Mesothelial cell of epicardium (in vitro differentiated cells): ENCODE measurements at places on chromosomes 13 and 19. TPM values are rescaled to one million over a fixed set of nuclear protein-coding genes. Genes with fewer than 3 reads are reported as not detected.

DNA sequence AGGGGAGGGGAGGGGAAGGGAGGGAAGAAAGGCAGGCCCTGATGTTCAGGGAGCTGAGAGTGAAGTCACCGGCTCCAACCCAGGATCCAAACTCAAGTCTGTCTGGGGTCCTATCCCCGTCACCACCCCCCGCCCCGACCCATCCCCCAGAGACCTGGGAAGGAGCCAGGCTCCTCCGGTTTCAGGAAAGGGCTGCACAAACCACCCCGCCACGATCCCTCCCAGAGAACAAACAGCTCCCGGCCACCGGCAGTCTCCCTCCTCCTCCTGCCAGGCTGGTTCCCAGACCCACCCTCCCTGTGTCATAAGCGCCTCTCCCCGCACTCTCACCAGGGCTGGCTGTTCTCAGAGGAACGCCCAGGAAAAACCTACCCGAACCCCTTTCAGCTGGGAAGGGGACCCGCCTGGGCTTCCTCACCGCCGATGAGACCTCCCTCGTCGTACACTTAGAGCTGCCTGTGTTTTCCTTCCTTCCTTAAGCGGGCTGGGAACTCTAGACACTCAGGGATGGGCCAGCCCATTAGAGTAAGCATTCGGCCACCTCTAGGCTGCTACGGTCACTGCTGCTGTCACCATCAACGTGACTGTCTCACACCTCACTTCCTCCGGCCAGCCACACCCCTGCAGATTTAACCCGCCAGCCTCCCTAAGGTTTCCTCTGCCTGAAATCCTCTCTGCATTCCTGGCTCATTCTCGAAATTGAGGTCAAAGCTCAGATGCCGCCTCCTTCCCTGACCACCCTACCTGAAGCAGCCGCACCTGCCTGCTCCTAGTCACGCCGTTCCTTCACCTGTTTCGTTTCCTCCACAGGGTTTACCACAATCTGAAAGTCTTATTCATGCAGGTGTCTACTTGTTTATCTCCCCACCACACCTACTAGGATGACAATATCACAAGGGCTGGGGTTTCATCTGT lies 6.3 kb upstream of the RDH13 start:
- peaks cover 40% of the 10 kb centered on the region for H3K4me1 ChIP-seq
- H3K27ac ChIP-seq: peak overlapping the region; percentile 72
- H3K27me3 ChIP-seq: peaks cover 61% of the 10 kb centered on the region
- DNase-seq: no peak
- peak overlapping the region; percentile 46 for H3K4me3 ChIP-seq

The ZNF606 gene
- 41.8 to 46.2 TPM (median 45.4 TPM) in 3 replicates for total RNA-seq

DNA sequence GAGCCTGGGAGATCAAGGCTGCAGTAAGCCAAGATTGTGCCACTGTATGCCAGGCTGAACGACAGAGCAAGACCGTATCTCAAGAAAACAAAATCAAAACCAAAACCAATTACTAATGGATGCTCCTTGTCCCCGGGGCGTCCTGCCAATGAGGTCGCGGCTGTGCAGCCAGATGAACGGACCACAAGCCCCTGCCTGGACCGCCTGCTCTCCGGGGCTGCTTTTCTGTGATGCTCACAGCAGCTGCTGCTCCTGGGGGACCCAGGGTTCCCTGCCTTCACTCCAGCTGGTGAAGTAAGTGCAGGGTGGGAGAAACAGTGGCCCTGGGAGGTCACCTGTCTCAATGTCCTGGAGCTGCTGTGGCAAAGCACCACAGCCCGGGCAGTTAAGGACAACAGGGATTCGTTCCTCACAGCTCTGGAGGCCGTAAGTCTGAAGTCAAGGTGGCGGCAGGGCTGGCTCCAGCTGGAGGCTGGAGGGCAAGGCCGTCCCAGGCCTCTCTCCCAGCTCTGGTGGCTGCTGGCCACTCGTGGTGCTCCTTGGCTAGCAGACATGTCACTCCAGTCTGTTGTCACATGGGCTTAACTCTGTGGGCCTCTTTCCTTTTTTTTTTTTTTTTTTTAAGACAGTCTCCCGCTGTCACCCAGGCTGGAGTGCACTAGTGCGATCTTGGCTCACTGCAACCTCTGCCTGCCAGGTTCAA lies 10.1 kb downstream of the COPE start:
- no peak for DNase-seq
- H3K4me3 ChIP-seq: no peak overlapping the region
- no peak overlapping the region for H3K27ac ChIP-seq
- peaks cover 16% of the 10 kb centered on the region for H3K36me3 ChIP-seq
- H3K4me1 ChIP-seq: no peaks in the 10 kb centered on the region

The ZNF345 gene
- 14.0 to 15.8 TPM (median 15.2 TPM) in 3 replicates for total RNA-seq

The RAB3A gene
- total RNA-seq: 5.9 to 6.7 TPM (median 6.4 TPM) in 3 replicates

- peaks cover 31% of the 10 kb centered on the region for H3K4me1 ChIP-seq
- no peaks in the 10 kb centered on the region for H3K27me3 ChIP-seq
- H3K27ac ChIP-seq: peak overlapping the region; percentile 39
- no peaks in the 10 kb centered on the region for H3K36me3 ChIP-seq
Measured at GRCh38 chr13:113937527-113938180, 36.2 kb downstream of the C13orf46 start.

DNA sequence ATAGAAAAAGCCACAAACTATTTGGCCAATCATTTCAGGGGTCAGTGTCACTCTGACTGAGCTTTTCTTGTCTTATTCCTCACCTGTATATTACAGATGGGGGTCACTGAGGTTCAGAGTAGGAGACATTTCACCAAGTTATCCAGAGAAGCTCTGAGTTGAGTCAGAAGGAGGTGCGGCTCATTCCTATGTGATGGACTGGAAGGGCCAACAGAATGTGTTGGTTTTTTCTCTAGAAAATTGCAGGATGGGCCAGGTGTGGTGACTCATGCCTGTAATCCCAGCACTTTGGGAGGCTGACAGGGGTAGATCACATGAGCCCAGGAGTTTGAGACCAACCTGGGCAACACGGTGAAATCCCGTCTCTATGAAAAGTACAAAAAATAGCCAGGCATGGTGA lies 24.5 kb upstream of the ZNF83 start:
- H3K27me3 ChIP-seq: no peaks in the 10 kb centered on the region
- peaks cover 32% of the 10 kb centered on the region for H3K36me3 ChIP-seq
- DNase-seq: no peak
- no peak overlapping the region for H3K27ac ChIP-seq

DNA sequence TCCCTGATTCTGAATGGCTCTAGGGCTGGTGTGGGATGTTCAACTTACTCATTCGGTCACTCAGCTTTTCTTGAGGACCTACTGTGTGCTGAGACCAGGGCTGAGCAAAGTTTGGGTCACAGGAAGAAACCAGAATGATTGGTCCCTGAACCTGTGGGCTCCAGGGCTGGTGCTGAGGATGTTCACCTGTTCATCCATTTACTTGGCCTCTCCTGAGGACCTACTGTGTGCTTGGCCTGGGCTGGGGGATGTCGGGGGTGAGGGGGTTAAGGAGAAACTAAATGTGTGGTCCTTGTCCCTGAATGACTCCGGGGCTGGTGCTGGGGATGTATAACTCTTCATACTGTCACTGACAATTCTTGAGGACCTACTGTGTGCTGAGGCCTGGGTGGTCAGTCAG lies 10.3 kb downstream of the ZNF835 start:
- H3K4me1 ChIP-seq: no peaks in the 10 kb centered on the region
- no peak for DNase-seq
- peaks cover 7% of the 10 kb centered on the region for H3K36me3 ChIP-seq
- no peak overlapping the region for H3K4me3 ChIP-seq
- no peak overlapping the region for H3K27ac ChIP-seq
- no peaks in the 10 kb centered on the region for H3K27me3 ChIP-seq

DNA sequence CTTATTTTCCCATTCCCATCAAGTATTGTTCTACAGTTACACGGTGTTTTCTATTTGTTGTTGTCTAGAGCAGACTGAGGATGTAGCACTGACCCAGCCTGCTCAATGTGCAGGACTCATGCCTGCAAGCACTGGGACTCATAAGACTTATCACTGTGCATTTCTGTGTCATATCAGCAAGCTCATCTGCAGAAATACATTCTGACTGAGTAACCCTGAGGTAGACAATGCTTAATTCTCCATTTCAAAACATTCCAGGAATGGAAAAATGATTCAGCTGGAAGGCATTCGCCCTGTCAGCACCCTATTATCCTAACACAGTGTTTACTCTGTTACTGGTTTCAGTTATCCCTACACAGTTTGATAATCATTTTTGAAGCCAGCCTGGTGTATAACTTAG lies 2506.4 kb downstream of the PCDH9 start:
- peak overlapping the region; percentile 94 for H3K27ac ChIP-seq
- H3K4me3 ChIP-seq: no peak overlapping the region
- H3K36me3 ChIP-seq: peaks cover 10% of the 10 kb centered on the region
- DNase-seq: no peak
- H3K27me3 ChIP-seq: no peaks in the 10 kb centered on the region

DNA sequence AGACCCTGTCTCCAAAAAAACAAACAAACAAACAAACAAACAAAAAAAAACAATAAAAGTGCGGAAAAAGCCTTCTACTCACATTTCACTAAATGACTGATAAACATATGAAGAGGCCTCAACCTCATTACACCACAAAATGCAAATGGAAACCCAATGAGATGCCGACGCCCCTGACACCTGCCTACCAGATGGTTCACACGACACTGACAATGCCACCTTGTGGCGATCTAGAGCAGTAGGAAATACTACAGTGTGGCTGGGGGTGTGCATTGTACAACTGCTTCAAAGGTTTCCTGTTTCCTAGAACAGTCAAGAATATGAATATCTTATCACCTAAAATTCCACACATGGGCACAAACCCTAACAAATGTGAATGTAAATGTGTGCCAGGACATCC lies 14.0 kb downstream of the SCGB2B2 start:
- H3K4me1 ChIP-seq: no peaks in the 10 kb centered on the region
- no peaks in the 10 kb centered on the region for H3K27me3 ChIP-seq
- no peaks in the 10 kb centered on the region for H3K36me3 ChIP-seq
- H3K4me3 ChIP-seq: no peak overlapping the region
- H3K27ac ChIP-seq: no peak overlapping the region

The GPALPP1 gene
- 33.6 to 35.0 TPM (median 33.7 TPM) in 3 replicates for total RNA-seq

The LRRC63 gene
- 0.38 to 0.42 TPM (median 0.42 TPM) in 3 replicates for total RNA-seq

- peaks cover 12% of the 10 kb centered on the region for H3K36me3 ChIP-seq
- H3K27me3 ChIP-seq: peaks cover 12% of the 10 kb centered on the region
- no peak overlapping the region for H3K27ac ChIP-seq
- DNase-seq: no peak
Measured at GRCh38 chr19:3778104-3778867, 6.3 kb upstream of the RAX2 start.

GRCh38 chr13:105994340-105994739 lies 541.1 kb downstream of the EFNB2 start:
- peaks cover 47% of the 10 kb centered on the region for H3K4me1 ChIP-seq
- H3K27ac ChIP-seq: no peak overlapping the region
- H3K27me3 ChIP-seq: no peaks in the 10 kb centered on the region
- H3K36me3 ChIP-seq: no peaks in the 10 kb centered on the region
- DNase-seq: no peak
- H3K4me3 ChIP-seq: no peak overlapping the region

GRCh38 chr13:25171517-25172302 lies at the start of gene AMER2:
Gene AMER2, minus strand, starts transcription at chr13:25172288. Its CDS starts 669 bp downstream, at chr13:25171619.
- H3K4me3 ChIP-seq: peak within 1 kb of the TSS; percentile 82
- peak within 1 kb of the TSS; percentile 58 for H3K27ac ChIP-seq
- H3K4me1 ChIP-seq: peaks cover 14% of the 10 kb centered on the region
- peak; percentile 81 for DNase-seq

- peaks cover 33% of the 10 kb centered on the region for H3K36me3 ChIP-seq
- no peaks in the 10 kb centered on the region for H3K27me3 ChIP-seq
- no peak for DNase-seq
Measured at GRCh38 chr19:47644743-47645482, 36.0 kb downstream of the BICRA start.

DNA sequence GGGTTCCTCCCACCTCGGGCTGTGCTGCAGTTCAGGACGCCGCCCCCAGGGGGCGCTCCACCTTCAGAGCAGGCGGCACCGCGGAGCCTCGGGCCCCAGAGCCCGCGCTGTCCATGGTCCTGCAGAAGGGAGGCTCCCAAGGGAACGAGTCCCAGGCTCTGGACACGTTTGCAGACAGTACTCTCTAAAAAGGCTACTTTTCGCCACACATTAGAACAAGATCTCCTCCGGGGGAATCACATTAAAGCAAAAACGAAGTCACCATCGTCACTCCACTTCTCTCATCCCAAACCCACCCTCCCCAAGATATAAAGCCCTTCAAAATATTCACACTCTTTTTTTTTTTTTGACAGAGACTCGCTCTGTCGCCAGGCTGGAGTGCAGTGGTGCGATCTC lies 4.6 kb upstream of the SIGLEC10 start:
- H3K4me3 ChIP-seq: no peak overlapping the region
- H3K4me1 ChIP-seq: no peaks in the 10 kb centered on the region
- H3K27ac ChIP-seq: no peak overlapping the region
- H3K36me3 ChIP-seq: no peaks in the 10 kb centered on the region
- DNase-seq: peak; percentile 97

DNA sequence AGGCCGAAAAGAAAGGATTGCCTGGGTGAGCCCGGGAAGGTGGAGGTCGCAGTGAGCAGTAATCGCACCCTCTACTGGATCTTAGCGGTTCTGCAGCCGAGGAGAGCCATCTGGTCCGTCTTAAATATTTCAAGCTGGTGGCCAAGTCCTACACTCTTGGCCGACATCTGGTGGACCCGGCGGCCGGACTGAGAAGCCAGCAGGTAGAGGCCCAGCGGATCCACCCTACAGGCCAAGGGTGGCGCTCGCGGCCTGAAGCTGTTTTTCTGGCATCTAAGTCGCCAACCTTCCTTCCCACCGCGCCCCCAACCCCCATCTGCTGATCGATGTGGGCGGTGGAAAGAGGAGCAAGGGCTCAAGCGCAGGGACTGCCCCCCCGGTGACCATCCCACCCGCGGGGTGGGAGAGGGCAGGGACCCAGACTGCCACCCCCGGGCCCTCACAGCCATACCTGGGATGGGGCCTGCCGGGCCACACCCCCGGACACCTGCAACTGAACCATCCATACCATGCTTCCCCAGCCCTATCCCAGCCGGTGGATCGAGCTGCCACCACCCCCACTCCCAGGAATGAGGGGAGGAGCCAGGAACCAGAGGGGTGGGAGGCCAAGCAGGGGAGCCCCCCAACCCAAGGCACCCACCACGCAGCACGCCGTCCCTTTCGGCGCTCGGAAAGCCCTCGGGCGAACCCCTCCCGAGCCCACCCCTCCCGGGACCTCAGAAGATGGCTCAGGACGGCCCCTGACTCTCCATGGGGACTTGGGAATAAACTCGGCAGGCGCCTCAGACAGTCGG lies 46.3 kb upstream of the ZNF730 start:
- H3K27ac ChIP-seq: no peak overlapping the region
- H3K4me3 ChIP-seq: no peak overlapping the region
- no peak for DNase-seq
- no peaks in the 10 kb centered on the region for H3K27me3 ChIP-seq

The ZNF610 gene
- 14.2 to 16.0 TPM (median 14.2 TPM) in 3 replicates for total RNA-seq

DNA sequence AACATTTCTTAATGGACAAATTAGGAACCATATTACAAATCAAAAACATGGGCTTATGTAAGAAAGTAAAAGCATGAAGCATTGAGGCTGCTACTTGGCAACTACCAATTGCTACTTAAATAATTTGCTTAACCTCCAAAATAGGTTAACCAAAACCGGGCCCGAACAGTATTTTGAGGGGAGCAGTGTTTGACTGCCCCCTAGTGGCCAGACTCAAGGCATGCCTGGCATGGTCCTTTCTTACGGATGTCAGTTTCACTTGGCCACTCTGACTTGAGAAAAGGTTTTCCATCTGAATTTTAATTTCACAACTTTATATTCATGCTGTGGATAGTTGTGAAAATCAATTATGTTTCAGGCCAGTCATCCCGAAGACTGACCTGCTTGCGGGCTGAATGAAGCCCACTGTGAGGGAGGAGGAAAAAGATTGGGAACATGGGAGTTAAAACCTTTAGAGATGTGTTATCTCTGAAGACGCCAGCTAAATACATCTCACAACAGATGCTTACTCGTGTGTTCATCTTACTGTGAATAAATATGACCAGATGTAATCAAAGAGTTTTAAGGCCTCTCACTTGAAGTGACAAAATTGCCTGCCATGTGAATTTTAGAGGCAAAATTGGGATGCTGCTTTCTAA lies 2.9 kb downstream of the RXFP2 start:
- H3K36me3 ChIP-seq: no peaks in the 10 kb centered on the region
- peak overlapping the region; percentile 44 for H3K4me3 ChIP-seq
- H3K27me3 ChIP-seq: peaks cover 20% of the 10 kb centered on the region
- H3K27ac ChIP-seq: no peak overlapping the region
- H3K4me1 ChIP-seq: peaks cover 8% of the 10 kb centered on the region
